Trophoblast cell (in vitro differentiated cells and primary cell): ENCODE measurements at places on chromosomes 16 and 17.

DNA sequence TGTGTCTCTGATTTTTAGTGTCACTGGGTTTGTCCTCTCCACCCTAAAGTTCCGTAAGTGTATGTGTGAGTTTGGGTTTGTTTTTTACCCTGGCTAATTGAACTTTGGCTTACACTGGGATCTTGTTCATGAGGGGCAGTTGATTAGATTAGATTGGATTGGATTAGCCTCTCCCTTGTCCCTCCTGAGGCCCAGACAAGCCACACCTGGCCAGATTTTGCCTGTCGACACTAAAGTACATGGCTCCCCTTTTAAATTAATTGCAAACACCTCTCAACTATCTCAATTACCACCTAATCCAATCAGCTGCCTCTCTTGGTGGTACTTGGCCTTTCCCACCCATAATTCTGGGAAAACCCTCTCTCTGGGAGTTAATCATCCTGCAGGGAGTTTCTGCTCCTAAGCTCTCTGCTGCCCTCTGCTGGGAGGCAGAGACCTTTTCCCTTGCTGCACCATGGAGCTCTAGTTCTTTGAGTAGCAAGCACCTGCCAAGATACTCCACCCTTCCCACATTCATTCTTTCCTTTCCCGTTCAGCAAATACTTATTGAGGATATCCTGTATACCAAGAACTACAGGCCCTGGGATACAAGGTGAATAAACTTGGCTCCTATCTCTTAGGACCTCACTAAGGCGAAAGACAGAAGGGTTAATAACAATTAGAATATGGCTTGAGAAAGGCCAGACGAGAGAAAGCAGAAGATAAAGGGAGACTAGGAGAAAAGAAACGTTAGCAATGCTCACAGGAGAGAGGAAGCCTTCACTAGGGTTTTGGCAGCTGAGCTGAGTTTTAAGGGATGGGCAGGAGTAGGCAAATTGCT lies 60.0 kb upstream of the MPHOSPH6 start:
- peak; percentile 84 for DNase-seq

DNA sequence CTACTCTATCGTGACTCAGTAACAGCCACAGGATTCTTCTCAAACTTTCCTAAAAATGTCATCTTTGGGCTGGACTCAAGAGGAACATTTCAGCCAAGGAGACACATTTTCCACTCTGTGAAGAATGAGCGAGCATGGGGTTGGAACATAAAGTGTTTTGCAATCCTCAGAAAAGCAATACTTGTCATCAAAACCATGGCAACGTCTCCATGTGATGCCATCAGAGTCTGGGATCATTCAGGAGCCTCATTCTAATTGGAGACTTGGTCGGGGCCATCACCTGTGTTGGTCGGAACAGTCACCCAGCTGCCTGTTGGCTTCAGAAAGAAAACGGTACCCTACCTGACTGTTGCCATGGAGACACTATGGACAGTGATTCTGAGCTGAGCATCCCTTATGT lies 25.5 kb downstream of the MYOCD start:
- no peak for DNase-seq

- DNase-seq, result no peak
These were observed 19.9 kb downstream of the ADAM11 start for GRCh38 chr17:44778656-44779210.

GRCh38 chr16:31138621-31139578 lies 3.4 kb upstream of the PRSS8 start:
- peak; percentile 97 for DNase-seq

- DNase-seq, result no peak
These were observed 67.2 kb downstream of the ADCY9 start for GRCh38 chr16:4049031-4049430.

DNA sequence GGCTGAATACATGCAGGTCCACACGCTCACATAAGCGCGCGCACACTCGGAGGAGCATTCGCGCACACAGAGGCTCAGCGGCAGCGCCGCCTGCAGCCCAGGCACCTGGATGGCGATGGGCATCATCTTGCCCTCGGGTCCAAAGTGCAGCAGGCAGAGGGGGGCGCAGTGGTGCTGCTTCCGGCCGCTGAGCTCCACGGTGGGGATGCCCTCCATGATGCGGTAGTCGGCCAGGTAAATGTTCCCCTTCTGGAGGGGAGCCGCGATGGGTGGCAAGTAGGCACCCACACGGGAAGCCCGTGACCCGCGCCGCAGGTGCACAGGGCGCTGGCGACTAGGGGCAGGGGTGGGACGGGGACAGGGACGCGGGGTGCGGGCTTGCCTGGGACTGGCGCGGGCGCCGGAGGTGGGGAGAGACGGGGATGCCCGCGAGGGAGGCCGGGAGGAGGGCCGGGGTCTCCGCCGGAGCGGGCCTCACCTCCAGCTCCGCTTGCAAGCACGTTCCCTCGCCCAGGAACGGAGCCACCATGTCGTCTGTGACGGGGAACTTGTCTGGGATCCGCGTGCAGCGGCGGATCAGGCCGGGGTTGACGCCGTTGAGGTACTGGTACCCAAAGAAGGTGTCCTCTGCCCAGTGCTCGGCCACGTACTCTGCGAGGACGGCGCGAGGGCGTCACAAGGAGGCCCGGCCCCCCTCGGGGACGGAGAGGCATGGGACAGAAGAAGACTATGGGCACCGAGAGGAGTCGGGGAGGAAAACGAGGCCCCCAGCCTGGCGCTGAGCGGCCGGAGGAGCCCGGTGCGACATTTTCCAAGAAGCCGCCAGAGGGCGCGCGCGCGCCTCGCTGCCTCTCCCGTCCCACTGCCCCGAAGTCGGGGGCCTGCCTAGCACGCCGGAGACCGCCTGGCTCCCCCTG lies 8.0 kb downstream of the ALOX12B start:
- peak; percentile 70 for DNase-seq
